NCI-H446 (cell line): ENCODE measurements at places on chromosomes 7 and 10.
A peak's percentile ranks its signal among the peaks of the same experiment; 100 is the strongest.

DNA sequence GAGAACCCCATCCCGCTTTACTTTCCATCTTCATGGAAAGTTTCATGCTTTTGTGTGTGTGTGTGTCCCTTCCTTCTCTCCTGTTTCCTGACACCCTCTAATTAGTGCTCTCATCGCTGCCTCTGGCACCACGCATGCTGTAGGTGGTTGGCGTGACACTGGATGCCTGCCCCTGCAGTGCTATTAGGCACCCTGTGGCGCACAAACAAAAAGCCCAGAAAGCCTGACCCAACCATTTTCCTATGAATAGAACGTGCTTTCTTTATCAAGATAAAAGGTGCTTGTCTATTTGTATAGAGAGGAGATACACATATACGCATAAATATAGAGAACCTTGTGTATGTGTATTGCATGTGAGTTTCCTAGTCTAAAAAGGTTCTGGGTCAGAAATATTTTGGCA is 120.8 kb upstream of the CDCA7L start:
- no peak for DNase-seq

DNA sequence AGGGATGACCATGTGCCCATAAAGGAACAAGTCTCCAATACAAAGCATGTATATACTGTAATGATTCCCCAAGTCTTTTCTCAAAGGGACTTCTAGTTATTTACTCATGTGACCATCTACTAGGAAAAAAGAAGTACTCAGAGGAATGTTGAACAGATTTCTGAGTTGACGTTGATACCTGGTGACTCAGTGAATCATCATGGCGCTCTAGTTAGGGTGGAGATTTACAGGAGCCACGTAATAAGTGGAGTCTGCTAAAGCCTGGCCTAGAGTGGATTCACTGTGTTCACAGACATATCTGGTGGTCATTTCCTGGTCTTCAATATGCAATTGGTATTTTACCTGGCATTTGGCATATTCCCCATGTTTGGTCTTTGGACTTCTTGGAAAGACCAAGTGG is 302.2 kb upstream of the CACNA2D1 start:
- DNase-seq, result no peak

DNA sequence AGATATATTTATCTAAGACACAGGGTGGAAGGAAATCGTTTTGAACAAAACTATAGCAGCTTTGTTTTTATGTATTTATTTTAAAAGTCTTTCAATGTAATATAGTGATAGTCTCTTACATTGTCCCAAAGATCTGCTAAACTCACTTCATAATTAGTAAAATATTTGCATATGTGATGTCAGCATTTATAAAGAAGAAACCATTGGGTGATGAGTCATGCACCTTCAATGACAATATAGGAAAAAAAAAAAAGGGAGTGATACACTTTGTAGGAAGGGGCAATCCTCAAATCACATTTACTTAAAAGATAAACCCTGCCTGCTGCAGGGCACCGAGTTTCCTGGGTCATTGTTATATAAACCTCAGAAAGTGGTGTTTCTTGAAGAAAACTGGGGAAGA is 112.4 kb upstream of the SEMA3C start:
- DNase-seq, result no peak

DNA sequence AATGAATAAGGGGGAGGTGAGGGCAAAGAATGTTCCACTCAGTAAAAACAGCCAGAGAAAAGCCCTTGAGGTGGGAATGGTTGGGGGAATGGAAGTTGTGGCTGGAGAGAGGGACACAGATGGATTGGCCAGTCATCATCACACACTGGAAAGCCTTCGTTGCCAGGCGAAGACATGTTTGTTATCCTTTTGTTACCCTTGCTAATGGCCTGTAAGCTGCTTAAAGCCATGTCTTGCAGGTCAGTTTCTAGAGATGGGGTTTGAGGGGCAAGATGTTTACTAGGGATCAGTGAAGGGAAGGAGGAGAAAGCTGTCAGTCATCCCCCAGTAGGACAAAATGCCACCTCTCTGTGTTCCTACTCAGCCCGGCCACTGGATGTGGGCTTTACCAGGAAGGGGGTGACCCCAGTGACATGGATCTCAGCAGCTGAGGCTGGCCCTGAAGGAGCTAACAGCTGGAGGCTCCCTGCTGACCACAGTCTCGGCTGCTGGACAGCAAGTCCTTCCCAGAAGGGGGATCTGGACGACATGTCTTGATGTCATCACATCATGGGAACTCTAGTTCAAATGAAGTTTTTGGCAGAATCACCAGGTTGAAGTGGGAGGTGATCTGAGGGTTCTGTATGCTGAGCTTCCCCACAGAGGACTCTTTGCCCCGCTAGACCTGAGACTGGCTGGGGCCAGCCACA is 66.2 kb downstream of the TBXAS1 start:
- no peak for DNase-seq

DNA sequence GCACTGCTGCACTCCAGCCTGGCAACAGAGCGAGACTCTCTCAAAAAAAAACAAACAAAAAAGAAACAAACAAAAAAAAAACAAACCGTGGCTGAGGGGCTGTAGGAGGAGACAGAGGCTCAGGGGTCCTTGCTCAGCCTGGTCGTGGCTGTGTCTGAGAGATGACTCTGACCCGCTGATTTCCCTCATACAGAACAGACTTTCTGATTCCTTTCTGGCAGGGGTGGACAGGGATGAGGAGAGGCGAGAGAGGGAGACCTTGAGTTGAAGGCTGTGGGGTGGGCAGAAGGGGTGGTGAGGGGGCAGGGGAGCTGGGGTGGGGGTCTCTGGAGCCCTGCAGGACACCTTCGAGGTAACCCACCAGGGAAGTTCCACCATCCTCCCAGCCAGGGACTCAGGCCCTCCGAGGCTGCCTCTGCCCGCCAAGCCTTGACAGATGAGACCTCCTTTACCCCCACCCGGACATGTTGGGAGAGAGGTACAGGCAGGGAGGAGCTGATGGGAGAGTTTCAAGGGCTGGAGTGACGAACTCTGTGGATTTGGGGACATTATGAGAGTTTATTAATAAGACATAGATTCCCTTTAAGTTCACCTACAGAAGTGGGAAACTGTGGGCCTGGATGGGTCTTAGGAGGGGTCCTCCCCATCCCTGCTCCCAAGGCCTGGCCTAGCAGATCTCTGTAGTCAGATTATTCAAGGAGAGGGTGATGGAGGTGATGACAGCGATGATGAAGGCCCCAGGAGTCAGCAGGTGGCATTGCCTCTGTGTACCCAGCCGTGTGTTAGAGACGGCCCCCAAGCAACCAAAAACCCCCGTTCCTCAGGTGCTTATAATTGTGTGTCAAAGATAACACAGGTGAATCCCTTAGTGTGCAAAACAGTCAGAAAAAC is 2.0 kb downstream of the MUC12 start:
- no peak for DNase-seq

DNA sequence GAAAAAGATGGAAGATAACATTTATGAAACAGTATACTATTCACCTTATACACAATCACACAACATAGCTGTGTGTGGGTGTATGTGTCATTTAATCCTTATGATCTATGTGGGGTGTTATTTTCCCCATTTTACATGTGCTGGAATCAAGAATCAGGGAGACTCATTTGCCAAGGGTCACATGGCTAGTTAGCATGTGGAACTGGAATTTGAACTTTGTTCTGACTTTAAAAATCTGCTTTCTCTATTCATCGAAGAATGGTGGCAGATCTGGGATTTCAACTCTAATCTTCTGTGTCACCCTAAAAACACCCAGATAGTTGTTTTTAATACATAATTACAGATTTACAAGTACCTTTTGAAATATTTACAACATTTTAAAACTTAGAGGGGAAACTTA is 65.2 kb downstream of the ADAM22 start:
- no peak for DNase-seq

DNA sequence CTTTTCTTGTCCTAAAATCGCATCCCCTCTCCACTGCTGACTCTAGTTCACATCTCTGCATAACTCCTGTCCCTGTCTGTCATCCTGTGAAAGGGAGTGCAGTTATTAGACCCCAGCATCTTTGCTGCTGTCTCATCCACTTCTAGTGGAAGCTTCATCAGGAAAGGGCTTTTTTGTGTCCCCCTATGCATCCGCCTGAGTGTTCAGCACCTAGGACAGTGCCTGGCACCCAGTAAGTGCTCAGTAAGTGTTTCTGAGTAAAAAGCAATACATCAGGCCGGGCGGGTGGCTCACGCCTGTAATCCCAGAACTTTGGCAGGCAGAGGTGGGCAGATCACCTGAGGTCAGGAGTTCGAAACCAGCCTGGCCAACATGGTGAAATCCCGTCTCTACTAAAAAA is 211.8 kb upstream of the FOXK1 start:
- DNase-seq, result no peak

DNA sequence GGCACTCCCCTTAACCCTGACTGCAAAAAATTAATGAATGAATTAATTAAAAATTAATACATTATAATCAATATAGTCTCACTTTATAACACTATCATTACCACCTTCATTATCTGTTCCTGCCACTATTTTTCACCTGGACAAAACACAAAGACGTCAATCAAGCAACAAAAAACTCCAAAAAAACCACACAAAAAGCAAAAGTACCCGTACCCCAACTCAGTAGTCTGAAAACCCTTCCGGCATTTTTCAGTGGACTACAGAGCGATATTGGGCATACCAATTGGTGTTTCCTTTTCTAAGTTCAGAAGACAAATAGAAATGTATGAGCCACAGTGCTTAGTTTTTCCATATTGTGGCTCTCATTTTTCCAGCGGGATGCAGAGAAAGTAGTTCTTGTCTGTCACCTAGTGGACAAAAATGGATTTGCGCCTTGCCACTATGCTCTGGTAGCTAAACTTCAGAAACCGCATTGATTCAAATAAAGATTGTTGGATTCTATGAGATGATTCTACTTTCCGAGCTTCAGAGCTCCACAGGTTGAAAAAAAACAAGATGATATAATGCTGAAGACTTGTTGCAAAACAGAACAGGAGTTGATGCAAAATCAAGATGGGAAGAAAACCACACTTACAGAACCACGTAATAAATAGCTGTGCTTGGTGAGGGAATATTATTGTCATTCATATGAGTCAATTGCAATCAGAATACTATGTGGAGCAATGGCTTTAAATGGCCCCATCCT is 50.6 kb upstream of the ITGB1 start:
- DNase-seq, result peak; percentile 67

GRCh38 chr7:95427914-95428516 is 6.8 kb downstream of the PON2 start:
- DNase-seq, result no peak

DNA sequence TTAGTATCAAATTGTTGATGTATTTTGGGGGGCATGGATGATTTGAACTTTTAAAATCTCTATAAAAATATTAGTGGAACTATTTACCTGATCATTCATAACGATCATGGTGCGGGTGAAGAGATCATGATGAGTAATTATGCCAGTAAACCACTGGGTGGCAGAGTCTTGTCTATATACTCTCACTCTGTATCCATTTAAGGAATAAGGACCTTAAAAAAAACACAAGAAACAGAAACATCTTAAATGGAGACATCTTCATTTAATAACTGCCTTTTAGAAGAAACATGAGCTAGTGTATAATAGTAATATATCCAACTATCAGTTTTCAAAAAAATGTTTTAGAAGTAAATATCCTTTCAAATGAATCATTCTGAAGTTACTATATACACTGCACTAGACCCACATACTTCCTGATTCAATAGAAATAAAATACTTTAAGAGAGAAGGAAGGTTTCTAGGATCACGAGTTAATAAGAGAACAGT is 84.0 kb downstream of the NRBF2 start:
- DNase-seq, result no peak

DNA sequence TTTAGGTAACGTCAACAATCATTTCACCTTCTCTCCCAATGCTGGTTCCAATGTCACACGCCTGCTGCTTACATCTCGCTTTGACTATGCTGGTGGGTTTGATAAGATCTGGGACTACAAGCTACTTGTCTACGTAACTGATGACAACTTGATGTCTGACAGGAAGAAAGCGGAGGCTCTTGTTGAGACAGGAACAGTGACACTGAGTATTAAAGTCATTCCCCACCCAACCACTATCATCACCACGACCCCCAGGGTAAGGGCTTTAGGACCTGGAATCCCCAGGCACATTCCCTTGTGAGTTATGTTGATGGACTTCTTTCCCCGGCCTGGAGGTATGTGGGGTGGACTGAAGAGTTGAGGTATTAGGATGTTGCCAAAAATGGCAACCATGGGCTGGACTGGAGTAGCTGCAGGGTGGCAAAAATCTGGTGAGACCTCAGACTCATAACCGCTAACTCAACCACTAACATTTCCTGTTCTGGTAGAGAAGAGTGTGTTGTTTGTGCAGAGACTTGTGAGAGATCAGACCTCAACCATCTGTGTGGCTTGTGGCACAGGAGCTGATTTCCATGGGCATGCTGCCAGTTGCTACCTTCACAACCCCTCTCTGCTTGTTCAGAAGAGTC is 59.2 kb downstream of the CDHR3 start:
- peak; percentile 79 for DNase-seq

DNA sequence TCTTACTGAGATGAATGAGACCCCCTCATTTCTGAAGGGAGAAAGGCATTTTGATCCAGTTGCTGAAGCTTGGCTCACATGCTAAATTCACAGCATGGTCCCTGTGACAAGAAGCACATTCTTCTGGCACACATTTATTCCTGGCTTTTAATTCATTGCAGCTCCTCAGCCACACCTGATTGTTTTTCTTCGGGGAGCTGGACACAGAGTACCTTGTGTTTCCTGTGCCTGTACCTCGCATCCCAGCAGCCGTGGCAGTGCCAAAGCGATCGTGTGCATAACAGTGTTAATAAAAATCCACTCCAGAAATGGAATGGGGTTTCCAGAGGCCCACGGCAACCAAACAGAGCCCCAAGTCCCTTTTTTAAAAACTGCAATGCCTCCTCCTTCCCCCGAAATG is 615.3 kb upstream of the MGMT start:
- no peak for DNase-seq

- no peak for DNase-seq
Observed at GRCh38 chr7:35848725-35849124, 47.9 kb downstream of the SEPTIN7 start.

DNA sequence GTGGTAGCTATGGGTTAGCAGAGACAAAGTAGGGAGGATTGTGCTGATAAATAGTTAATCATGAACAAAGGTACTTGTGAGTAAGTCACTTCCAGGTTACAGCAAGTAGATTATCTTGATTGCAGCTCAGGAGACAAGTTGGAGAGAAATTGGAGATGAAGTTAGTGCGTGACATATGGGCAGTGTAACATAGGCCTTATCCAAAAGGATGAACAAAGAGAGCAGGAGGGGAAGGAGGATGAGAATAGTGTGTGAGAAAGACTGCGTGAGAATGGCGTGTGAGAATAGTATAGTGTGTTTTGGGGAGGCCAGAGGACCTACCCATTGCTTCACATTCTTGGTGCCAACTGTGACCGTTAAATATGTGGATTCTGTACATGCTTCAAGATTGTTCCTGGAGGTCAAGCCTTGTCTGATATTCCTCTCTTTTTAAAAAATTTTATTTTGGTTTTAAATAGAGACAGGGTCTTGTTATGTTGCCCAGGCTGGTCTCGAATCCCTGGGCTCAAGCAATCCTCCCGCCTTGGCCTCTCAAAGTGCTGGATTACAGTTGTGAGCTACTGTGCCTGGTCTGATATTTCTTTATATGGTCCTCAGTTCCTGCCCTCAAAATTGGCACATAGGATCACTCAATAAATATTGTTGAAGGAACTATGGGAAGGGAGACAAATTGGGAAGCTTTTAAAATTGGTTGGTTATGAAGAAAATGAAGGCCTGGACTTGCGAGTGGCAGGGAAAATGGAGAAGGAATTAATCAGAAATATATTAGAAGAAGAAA is 3.2 kb downstream of the VCL start:
- no peak for DNase-seq
